ENCODE measurements at places on chromosomes 7 and 10.

- DNase-seq = no peak
Measured at GRCh38 chr10:20674926-20675325, 222.2 kb downstream of the NEBL start.

- DNase-seq = no peak
Measured at GRCh38 chr7:33794959-33795358, 110.4 kb upstream of the BMPER start.

GRCh38 chr10:55629793-55630490, 731.1 kb downstream of the ZWINT start:
- DNase-seq = no peak

DNA sequence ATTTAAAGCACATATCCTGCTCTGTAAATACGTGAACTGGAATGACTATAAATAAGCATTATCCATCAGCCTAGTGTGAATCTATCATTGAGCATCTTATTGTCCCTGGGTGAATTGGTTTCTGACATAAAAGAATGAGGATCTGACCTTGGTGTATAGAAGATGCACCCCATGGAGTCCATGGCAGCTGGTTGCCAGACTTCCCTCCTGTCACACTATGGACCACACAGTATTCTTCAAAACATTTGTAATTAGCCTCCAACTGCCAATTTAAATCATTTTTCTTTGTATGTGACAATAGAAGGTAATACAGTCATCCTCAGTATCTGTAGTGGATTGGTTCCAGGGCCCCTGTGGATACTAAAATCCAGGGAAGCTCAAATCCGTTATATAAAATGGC, 238.1 kb upstream of the ZWINT start:
- peak; percentile 86 for DNase-seq

DNA sequence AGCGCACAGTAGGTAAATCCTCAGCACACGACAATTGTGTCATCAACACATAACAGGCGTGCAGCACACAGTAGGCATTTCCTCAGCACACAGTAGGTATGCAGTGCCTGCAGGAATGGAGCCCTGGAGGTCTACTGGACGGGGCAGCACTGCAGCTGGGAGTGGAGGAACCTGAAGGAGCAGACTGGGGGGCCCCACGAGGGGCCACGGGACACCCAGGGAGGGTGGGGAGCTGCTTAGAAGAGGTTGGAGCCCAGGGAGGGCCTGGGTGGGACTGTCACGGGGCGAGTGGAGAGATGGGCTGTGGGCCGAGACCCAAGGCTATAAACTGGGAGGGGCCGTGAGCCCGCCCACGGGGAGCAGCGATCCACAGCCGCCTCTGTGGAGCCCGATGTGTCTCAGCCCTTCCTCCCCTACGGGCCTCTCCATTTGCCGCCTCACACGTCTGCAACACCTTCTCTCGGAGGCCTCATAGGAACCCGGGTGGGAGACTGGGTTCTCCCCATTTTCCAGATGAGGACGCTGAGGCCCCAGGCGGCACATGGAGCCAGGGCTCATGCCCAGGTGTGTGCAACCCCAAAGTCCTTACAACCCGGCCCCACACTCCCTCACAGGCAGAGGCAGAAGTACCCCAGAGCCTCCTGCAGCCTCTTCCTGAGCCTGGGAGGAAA, 101.5 kb downstream of the MICALL2 start:
- DNase-seq = no peak

- DNase-seq = no peak
Measured at GRCh38 chr10:78321000-78321399, 287.3 kb downstream of the RPS24 start.

DNA sequence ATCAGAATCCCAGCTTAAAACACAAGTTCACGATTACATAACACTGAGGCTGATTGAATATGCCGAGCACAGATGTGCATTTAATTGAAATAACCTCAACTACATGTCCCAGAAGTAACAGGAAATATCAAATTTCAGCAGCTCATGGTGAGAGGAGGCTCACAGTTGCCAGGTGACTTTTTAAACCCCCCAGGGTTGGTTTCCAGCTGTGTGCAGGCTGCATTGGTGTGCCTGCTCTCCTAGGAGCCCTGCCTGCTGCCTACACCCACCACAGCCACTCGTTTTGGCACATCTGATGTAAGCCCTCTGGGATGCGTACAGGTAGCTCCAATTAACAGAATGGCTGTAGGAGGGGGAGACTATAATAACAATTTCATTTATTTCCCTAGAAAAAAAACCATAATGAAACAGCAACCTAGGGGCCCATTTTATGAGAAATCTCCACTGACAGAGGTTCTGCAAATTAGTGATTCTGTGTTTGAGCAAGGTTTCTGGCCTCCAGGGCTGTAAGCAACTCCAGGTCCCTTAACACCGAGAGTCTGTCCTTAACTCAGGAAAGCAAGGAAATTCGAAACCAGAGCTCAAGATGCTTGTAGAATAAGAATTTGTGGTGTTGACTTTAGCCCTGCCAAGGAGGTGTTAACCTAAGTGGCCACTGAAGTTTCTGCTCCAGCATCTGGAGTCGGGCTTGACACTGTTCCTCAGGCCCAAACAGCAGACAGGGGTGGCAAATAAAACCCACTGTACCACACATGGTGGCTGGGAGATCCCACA, 161.9 kb downstream of the BMPER start:
- peak; percentile 23 for DNase-seq

Data from COR-L47 (cell line).